ENCODE measurements at places on chromosomes 1 and 21.

DNA sequence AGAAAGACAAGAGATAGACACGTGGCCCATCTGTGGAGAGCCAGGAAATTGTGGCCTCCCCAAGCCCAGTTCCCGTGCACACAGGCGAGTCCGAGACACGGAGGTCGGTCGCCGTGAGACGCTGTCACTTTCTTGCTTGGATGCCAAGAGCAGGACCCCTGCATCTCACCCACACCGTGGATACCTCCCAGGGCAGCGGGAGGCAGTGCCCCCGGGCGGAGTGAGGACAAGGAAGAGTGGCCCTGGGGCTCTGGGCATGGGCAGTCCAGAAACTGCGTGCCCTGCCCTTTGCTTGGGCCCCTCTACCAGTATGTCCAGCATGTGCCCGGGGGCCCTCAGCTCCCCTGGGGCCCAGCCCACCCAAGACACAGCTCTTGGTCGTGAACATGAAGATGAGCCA is 24.7 kb upstream of the ARHGEF16 start:
- DNase-seq, result no peak

DNA sequence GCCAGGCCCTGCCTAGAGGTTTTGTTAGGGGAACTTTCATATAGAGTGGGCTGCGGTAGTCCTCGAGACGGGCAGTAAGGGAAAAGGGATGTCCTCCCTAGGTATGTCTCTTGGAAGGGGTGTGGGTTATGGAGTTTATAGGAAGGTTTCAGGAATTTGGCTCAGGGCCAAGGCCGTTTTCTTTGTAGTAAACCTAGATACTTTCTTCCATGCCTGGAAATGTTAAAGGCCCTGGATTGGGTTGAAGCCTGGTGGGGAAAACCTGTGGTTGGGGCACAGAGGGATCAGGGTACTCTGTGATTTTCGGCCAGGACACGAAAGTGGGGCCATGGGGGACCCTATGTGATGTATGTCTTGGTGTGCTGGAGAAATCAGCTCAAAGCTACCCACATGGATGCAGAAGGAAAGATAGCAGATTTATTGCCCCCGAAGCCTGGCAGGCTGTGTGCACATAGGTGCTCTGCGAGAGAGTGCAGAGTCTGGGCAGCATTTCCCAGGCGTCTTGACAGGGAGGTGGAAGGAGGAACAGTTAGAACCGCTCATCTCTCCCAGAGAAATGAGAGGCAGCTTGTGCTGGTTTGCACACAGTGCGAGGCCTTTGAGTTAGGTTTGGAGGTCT is 1.7 kb downstream of the SNAP47 start:
- no peak for DNase-seq

DNA sequence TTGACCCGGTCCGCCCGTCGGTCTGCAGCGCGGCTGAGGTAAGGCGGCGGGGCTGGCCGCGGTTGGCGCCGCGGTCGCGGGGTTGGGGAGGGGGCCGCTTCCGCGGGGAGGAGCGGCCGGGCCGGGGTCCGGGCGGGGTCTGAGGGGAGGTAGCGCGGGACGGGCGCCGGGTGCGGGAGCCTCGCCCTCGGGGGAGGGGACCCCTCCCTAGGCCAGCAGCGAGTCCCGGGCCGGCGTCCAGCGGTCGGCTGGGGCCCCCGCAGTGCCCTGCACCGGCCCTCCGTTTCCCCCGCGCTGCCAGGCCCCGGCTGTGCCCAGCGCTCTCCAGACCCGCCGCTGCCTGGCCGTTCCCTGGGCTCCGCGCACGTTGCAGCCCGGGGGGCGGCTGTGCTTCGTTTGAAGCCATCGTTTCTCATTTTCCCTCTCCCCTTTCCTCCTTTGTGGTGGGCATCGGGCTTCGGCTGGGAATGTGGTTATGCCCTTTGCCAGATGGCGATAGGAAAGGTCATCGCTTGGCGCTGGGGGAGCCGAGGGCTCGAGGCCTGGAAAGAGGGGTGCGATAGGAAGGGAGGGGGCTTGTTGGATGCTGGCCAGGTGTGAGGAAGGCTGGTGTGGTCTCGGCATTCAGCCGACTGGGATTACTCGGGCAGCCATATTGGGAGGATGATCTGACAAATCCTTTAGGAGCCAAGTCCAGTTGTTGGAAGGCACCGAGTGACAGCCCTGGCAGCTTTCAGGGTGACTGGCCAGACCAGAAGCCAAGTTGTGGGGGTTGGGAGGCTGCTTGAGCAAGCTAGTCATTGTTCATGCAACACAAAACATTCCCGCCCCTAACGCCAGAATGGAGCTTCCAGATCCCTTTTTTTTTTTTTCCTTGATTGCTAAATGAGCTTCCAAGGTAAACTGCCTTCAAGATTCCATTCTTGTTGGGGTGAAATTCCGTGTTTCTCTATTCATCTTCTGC is 753 bp downstream of the KIF1B start:
- DNase-seq, result peak; percentile 88

DNA sequence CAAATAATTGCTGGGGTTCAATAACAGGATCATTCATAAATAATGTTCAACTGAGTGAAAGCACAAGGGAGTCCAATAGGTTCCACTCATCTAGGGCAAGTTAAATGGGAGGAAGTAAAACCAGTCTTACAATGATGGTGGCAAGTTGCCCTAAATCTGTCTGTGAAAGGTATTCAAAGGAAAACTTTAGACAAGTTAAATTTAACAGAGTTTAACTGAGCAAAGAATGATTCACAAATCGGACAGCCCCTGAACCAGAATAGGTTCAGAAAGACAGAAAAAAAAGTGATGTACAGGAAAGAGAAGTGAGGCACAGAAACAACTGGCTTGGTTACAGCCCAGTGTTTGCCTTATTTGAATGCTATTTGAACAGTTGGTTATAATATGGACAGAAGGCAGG is 183.5 kb upstream of the ADGRL4 start:
- DNase-seq, result no peak

DNA sequence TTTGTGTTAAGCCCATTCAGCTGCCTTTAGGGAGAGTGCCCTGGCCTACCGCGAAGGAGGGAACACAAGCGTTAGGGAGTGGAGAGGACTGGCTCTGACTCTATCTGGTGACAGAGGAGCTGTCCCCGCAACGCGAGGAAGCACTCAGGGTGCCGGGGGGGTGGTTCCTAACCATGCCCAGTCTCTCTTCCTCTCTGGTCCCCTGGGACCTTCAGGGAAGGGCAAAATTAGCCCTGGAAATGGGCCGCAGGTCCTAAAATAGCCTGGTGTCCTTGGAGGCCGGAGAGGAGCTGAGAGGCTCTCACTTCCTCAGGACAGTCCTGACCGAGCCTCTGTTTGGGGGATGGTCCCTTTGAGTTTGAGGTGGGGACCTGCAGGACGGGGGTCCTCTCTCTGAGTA is 5.8 kb downstream of the SLC45A1 start:
- no peak for DNase-seq

DNA sequence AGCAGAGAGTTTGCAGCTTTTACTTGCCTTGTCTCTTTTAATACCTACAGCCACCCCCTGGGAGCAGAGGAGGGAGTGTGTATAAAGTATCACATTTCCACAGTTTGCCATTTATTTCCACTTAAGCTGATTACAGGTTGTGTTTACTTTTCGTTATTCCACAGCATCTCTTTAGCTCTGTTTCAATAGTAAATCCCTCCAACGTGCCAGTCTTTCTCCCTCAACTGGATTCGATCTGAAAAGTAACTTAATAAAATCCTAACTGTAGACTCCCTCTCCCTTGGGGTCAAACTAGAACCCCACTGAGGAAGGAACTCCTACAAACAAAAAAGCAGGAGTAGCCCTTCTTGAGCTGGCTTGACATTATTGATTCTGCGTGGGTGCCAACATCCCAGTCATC is 3.1 kb upstream of the FCGR2A start:
- DNase-seq, result no peak

- DNase-seq, result no peak
Measured at GRCh38 chr21:39915881-39916280, 48.6 kb downstream of the PCP4 start.

GRCh38 chr1:65278376-65279069 is 30.8 kb upstream of the DNAJC6 start:
- DNase-seq, result no peak

DNA sequence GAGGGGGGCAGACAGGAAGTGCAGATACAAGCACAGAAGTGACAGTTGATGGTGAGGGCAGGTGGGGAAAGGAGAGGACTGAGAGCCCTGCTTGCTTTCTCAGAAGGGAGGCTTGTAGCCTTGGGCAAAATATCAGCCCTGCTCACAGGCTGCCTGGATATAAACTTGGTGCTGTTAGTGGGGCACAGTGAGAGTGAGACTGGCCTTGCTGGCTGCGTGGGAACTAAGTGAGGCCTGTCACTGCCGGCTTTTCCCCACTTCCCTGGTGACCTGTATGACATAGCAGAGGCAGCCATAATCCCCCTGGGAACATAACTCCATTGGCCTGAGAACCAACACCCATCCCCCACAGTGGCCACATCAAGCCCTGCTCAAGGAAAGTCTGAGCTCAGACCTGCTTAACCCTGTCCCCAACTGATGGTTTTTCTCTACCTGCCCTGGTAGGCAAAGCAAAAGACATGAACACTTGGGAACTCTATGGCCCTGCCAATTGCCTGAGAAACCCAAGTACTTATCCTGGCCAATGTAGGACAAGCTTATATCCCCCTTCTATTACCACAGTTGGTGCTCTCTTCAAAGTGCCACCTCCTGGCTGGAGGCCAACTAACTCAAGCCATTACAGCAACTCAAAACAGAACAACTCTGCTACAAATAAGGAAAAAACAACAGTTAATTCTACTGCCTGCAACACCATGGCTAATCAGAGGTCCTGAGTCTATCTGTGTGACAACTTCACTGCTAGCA is 472.7 kb downstream of the PLPP3 start:
- no peak for DNase-seq

GRCh38 chr1:113551728-113552127 is 161.4 kb downstream of the MAGI3 start:
- DNase-seq, result no peak

- DNase-seq, result no peak
Measured at GRCh38 chr1:17873007-17873675, 118.0 kb downstream of the ACTL8 start.
